Hematopoietic multipotent progenitor cell (in vitro differentiated cells): ENCODE measurements at places on chromosomes 7 and 10. TPM values are rescaled to one million over a fixed set of nuclear protein-coding genes. Genes with fewer than 3 reads are reported as not detected.

The SLC26A3 gene
- not detected for total RNA-seq

The HOXA7 gene
- total RNA-seq, result 13.2 TPM

The GATA3 gene
- 2.2 TPM for total RNA-seq

The GPR146 gene
- total RNA-seq, result 33.9 TPM

The NUDT13 gene
- total RNA-seq, result 1.6 TPM

The PPP1R9A gene
- total RNA-seq, result 4.0 TPM

The ACTL6B gene
- total RNA-seq, result not detected

The CARD11 gene
- 15.1 TPM for total RNA-seq

The MCM10 gene
- total RNA-seq, result 2.2 TPM

The SYT15B gene
- under 0.01 TPM for total RNA-seq
